ENCODE measurements at places on chromosomes 6 and 20. TPM values are rescaled to one million over a fixed set of nuclear protein-coding genes. Genes with fewer than 3 reads are reported as not detected.

PKIB gene
- total RNA-seq = not detected

NFS1 gene
- total RNA-seq = 41.1 TPM

COL12A1 gene
- total RNA-seq = 208 TPM

TMEM170B gene
- total RNA-seq = 6.9 TPM

METTL24 gene
- total RNA-seq = 0.87 TPM

MYLK2 gene
- total RNA-seq = 1.3 TPM

ADGRB3 gene
- total RNA-seq = 13.2 TPM
